ENCODE measurements at places on chromosomes 12 and 14. TPM values are rescaled to one million over a fixed set of nuclear protein-coding genes. Genes with fewer than 3 reads are reported as not detected.

DNA sequence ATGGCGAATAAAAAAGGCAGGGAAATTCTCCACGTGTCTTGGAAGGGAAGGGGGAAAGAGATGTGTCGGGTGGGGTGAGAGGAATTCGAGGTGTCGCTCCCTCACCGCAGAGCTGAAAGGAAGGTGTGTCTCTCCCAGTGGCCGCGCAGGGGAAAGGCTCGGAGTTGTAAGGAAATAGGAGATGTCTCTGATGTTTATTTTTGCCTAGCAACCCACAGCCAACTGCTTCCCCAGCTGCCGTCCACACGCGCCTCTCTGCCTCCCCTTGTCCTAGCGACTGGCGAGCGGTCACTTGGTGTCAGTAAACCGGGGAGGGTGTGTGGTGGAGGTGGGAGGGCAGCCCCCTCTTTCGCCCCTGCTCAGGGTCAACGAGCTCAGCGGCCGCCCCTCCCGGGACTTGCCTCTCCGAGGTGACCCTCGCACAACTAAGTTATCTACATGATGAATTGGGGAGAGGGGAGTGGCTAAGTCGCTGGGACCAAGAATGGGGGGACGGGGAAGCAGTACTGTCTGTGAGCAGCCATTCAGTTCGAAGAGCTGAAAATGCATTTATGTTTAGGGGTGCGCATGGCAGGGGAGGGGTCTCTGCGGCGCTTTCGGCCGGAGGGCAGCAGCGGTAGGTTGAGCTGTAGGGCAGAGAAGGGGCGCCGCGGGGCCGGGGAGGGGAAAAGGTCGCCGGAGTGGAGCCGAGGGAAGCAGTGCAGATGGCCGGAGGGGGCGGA lies 585 bp upstream of the DYRK2 start:
- DNase-seq, result peak; percentile 93

DNA sequence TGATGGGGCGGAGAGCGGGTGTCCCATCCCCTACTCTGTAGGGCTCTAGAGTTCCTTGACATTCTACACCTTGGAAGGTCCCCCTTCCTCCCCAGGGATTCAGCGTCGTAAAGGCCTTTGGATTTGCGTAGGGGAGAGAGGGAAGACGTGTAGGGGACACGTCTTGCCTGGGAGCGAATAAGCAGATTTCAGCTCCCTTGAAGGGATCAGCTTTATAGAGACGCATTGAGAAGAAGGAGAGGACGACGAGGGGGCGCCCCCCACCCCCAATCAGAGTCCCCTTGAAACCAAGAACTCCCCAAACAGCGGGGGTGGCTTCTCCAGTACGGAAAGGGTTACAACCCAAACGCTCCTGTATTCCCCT lies 324 bp downstream of the CALCOCO1 start:
- DNase-seq, result no peak

The CTDSP2 gene
- 140 TPM for total RNA-seq

GRCh38 chr14:23301969-23302289 lies 730 bp downstream of the PPP1R3E start:
- no peak for DNase-seq

DNA sequence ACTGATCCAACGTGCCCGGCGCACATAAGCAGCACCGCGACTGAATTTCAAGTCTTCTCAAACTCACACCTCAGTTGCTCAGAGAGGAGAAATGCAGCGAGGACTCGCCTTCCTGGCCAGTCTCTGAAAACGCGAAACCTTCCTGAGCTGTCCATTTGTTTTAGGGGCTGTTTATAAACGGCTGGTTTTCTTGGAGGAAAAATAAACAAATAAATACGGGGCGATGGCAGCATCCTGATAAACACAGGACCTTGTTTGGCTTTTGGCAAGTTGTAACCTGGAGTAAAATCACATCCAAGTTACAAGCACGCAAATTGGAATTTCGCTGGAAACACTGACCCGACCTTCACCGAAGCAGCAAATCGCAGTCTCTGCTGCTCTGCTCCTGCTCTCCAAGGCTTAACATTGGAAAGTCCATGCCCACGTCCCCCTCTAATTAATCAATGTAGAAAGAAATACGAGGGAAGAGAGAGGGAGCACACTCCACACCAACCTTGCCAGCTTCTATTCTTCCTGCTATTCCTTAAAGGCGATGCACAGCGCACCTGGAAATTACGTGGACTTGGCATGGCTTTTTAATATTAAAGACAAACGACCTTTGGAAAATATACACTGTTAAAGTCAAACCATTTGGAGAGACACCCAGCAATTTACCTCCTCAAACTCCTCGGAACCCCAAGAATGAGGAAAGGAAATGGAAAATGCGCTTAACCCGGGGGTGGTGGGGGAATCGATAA lies 248.8 kb downstream of the APAF1 start:
- DNase-seq, result no peak

DNA sequence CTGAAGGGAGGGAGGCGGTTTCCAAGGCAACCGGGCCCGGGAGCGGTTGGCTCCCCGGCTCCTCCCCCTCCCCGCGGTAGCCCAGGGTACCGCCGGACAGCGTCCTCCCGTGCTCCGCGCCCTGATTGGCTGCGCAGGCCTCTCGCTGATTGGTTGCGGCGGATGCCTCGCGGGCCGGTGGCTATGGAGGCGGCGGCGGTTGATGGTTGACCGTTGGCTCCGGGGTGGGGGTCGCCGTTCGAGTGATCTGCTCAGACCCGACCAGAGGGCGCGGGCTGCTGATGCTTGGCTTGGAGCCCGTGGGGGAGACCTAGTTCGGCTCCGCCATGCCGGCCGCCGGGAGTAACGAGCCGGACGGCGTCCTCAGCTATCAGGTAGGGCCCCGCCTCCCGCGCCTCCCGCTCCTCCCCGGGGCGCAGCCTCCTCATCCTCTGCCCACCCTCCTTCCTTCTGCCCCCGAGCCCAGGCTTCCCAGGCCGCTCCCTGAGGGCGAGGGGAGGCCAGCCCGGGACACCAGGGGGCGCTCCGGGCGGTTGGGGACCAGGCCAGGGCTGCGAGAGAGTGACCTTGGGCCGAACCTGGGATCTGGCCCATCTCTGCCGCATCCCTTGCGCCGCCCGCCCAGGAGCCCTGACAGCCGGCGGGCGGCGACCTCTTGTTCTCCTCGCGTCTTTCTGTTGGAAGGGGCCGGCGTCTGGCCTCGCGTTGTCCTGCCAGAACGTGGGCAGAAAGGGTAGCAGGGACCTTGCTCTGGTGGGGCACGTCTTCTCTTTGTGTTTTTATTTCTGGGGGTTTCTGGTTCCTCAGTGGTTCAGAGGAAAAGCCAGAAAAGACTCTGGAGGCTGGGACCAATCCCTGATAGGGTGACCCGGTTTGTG lies at the start of gene SLC4A8:
SLC4A8 (plus strand) TSS at position 170 of the 878 bp plus-strand sequence; CDS start at position 327, 157 bp downstream.
- DNase-seq, result peak; percentile 85

The RASSF9 gene
- 3.3 TPM for total RNA-seq

- no peak for DNase-seq
These were observed 18.0 kb upstream of the ANKRD33 start for GRCh38 chr12:51869931-51870330.

The DACT1 gene
- total RNA-seq, result 21.2 TPM

The INSM2 gene
- total RNA-seq, result not detected

The OTOGL gene
- 4.7 TPM for total RNA-seq
